ENCODE measurements at places on chromosomes 2 and 18.

GRCh38 chr2:43985359-43985758 lies 10.4 kb downstream of the LRPPRC start:
- no peak for DNase-seq

DNA sequence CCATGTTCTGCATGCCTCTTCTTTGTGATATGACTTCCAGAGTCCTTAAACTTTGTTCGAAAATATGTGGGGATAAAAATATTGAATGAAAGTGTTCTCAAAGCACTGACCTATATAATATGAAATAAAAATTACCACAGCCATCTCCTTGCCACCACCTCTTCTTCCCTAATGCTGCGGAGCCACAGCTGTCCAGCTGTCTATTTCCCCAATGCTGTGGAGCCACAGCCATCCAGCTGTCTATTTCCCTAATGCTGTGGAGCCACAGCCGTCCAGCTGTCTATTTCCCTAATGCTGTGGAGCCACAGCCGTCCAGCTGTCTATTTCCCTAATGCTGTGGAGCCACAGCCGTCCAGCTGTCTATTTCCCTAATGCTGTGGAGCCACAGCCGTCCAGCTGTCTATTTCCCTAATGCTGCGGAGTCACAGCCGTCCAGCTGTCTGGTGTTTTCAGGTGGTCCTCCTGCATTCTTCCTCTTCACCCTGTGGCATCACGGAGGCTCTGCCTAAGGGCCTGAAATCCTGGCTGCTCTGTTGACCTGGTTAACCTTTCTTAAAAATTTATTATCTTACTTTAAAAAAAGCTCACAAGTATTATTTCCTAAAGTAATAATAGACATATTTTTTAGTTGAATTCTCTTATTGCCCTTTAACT lies 266.1 kb upstream of the MEX3C start:
- DNase-seq, result no peak

DNA sequence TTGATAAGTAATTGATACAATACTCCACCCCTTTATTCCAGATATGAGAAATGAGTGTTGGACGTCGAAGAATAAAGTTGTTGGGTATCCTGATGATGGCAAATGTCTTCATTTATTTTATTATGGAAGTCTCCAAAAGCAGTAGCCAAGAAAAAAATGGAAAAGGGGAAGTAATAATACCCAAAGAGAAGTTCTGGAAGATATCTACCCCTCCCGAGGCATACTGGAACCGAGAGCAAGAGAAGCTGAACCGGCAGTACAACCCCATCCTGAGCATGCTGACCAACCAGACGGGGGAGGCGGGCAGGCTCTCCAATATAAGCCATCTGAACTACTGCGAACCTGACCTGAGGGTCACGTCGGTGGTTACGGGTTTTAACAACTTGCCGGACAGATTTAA lies 26.3 kb downstream of the B3GNT2 start:
- DNase-seq, result no peak

DNA sequence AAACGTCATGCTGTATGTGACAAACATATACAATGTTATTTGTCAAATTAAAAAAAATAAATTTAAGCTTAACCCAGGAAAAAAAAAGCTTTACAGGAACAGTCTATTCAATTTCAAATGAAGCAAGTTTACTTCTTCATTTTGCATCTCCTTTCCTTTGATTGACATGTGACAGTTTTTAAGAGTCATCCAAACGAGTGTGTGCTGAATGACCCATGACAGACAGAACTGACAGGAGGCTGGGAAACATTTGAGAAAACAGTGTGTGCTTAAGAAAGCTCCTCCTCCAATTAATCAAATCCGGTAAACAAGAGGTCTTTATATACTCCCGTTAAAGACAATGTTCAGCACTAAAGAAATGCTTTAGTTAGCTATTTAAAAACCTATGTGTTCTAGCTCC lies 177.7 kb downstream of the SRBD1 start:
- no peak for DNase-seq

DNA sequence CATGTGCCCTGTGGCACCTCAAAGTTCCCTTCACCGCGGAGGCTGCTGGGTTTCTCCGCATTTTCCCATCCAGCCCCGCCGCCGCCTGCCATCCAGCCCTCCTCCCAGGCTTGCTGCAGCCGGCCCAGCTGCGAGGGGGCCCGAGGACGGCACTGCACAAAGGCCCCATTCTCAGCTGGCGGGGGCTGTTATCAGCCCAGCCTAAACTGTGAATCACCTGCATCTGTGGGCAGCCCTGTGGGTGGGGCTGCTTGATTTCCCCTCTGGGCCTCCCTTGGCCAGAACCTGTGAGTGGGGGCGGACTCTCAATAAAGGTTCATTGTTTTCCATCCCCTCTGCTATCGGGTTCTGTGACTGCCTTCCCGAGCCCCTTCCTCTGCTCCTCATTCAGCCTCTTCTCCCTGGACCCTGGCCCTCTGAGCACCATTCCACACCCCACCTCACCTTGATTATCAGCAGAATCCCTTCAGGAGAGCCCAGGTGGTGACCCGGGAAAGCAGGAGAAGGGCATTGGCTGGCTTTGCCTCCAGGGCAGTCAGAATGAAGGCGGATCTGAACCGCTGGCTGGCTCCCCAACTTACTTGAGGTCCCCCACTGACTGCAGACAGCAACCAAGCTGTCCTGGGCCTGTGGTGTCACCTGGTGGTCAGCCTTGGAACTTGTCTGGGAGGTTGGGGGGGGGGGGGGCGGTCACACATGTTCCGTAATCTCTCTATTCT lies 204.5 kb downstream of the ZFP36L2 start:
- DNase-seq, result no peak

DNA sequence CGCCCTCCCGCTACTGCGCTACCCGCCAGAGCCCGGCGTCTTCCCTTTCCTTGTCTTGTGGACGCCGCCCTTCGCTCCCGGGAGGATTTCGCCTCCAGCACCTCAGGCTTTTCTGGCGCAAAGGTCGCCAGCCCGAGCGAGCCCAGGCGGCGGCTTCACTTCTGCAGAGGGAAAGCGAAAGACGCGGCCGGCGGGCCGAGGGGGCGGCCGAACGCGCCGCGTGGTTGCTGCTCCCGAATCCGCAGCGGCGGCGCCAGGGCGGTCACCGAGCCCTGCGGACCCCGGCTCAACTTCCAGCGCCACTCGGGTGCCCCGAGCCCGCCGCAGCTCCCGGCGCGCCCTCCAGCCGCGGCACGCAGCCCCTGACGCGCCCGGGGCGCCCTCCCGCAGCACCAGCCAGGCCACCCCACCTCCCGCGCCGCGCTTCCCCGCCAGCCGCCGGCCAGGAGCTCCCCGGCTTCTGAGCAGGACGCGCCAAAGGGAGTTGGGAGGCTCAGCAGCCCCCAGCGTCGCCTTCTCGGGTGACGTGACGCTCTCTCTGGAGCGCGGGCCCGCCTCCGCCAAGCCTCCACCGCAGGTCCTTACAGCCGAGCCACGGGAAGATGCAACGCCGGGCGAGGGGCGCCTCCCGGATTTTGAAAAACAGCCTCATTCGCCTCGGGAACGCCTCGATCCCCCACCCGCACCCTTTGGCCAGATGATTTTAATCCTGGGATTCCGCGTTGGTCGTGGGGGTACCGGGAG lies 84.9 kb upstream of the EPB41L3 start:
- no peak for DNase-seq

DNA sequence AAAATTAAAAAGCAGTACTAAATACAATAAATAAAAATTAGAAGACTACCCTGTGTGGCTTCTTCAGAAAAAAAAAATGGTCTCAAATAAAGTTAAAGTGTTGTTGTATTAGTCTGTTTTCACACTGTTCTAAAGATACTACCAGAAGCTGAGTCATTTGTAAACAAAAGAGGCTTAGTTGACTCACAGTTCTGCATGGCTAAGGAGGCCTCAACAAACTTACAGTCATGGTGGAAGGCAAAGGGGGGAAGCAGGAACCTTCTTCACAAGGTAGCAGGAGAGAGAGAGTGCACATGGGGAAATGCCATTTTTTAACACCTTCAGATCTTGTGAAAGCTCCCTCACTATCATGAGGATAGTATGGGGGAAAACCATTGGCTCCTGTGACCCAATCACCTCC lies 612.8 kb downstream of the RNF144A start:
- no peak for DNase-seq

- DNase-seq, result no peak
These were observed 119.0 kb downstream of the CERS6 start for GRCh38 chr2:168574856-168575630.
